ENCODE measurements at places on chromosomes 12 and 14.

DNA sequence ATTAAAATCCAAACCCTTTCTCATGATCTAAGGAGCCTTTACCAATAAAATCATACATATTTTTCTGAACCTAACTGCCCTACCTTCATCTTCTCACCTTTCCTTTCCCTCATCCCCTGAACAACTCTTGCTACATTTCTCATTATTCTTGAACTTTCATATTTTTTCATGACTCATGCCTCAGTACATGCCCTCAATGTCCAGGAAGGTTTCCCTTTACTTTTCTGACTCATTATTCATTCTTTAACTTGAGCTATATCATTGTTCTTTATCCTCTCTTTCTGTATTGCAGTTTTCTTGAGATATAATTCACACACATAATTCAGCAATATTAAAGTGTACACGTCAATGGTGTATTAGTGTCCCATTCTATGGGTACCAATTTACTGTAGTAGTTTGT is 231.0 kb downstream of the ALG10B start:
- no peak for DNase-seq

GRCh38 chr12:110743571-110744093 is 941 bp upstream of the PPP1CC start:
- DNase-seq = no peak

GRCh38 chr14:37056473-37056872 is 115.9 kb downstream of the SLC25A21 start:
- DNase-seq = no peak

DNA sequence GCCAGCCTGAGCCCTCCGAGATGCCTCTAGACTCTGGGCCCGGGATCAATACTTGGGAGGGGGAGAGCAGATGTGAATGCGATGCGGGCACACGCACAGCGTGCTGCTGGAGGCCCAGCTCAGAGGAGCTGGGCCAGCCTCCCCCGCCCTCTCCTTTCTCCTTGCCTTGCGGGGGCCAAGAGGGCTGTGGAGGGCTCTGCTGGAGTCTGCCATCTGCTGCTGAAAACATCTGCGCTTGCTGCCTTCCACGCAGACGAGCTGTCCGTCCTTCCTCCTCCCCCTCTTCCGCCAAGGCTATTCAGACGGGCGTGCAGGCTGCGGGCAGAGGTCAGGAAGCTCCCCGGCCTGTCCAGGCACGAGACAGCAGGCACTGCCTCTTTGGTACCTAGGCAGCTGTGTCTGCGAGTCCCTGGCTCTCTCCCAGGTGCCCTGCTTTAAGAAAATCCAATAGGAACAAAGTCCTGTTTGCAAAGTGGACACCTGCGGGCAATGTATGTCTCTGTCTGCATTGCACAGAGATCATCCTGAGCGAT is 75.2 kb downstream of the SPRING1 start:
- peak; percentile 50 for DNase-seq

GRCh38 chr12:22787557-22787956 is 162.6 kb downstream of the ETNK1 start:
- no peak for DNase-seq

- DNase-seq = no peak
Measured at GRCh38 chr12:12209043-12209442, 57.8 kb downstream of the LRP6 start.

DNA sequence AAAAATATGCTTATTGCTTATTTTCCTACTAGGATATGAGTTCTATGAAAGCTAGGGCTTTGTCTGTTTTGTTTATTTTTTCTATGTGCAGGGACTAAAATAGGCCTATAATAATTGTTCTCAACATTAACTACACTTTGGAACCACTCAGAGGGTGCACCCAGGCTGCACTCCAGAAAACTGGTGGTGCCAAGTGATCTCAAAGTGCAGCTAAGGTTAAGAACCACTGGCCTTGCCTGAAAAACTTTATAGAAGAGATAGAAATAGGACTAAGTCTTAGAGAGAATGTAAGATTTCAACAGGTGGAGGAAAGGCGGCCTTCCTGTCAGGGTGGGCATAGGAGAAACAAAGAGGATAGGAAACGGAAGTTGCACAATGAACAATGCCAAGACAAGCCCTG is 37.7 kb upstream of the NR1H4 start:
- no peak for DNase-seq

DNA sequence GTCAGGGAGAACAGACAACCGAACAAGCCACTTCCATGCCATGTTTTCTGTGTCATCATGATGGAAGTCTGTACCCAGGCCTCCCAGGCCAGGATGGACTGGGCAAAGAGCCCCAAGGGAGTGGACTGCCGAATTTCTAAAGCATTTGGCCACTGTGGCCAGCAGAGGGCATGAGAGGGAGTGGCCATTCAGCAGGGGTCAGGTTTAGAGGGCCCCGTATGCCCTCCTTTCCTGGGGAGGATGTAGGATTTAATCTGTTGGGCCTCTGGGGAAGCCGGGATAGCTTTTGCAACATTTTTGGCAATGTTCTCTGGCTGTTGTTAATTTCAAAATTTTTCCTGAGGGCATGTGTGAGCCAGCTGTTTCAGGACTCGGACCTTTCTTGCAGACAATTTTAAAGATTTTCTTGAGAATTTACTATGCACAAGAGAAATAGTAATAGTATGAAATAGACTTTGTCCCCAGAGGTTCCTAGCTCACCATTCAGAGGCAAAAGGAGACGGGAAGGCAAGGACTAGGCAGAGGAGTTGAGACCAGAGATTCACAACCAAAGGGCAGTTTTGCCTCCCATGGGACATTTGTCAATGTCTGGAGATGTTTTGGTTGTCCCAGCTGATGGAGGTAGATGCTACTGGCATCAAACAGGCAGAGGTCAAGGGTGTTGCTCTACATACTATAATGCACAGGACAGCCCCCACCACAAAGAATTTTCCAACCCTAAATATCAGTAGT is 18.0 kb downstream of the ACACB start:
- DNase-seq = no peak

DNA sequence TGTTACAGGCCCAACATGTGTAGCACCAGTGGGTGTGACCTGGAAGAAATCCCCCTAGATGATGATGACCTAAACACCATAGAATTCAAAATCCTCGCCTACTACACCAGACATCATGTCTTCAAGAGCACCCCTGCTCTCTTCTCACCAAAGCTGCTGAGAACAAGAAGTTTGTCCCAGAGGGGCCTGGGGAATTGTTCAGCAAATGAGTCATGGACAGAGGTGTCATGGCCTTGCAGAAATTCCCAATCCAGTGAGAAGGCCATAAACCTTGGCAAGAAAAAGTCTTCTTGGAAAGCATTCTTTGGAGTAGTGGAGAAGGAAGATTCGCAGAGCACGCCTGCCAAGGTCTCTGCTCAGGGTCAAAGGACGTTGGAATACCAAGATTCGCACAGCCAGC is 8.6 kb downstream of the BCL2L14 start:
- DNase-seq = no peak

DNA sequence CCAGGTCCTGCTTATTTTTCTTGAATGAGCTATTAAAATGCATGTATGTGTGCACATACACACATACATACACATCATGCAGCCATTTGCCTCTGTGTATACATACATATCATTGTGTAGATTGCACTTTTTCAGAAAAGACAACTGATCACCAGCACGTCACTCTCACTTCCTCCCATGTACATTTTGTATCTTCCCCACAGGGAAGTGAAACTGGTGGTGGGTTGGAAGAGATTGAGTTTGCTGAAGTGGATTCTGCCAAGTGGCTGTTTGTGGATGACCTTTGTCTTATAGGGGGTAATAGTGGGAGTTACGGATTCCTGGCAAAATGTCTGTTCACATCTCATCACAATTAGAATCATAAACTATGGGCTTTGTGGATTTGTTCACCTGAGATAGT is 448.6 kb downstream of the RAD51B start:
- no peak for DNase-seq

DNA sequence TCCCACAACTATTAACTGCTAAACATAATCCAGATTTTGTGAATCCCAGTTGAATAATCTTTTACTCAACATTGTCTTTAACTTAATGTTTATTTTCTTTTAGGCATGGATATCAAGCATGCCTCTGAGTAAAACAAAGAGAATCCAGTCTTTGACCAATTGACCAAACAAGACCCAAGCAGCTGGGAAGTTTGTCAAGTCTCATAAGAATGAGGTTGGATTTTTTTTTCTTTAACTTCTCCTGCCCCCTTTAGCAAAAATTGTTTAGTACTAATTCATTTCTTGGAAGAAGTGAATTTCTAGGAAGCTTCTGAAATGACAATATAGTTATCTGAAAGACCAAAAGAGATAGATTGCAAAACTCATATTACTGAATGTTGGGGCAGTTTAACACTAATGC is 89.9 kb downstream of the OTOGL start:
- no peak for DNase-seq

- no peak for DNase-seq
Measured at GRCh38 chr12:123767613-123768012, 5.5 kb downstream of the DNAH10 start.

DNA sequence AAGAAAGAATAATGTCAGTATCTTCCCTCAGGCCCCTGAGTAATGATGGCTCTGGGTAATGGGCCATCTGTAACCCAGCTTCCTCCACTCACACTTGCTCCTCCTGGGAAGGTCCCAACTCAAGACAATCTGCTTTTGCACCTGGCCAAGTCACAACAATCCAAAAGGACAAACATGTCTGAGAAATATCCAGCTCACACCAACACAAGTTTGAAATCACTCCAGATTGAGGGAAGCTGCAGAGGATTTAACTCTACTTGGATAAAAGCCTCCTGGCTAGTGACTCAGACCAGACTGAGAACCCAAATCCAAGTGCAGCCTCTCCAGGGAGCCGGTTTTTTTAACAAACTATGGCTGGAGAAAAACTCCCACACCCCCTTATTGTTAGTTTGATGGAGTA is 34.2 kb downstream of the RTRAF start:
- no peak for DNase-seq

- DNase-seq = no peak
Measured at GRCh38 chr12:95337146-95337545, 119.5 kb downstream of the VEZT start.

- no peak for DNase-seq
Measured at GRCh38 chr14:78509516-78509915, 339.3 kb downstream of the NRXN3 start.

GRCh38 chr12:1436015-1436414 is 158.4 kb downstream of the FBXL14 start:
- DNase-seq = no peak

- peak; percentile 8 for DNase-seq
Measured at GRCh38 chr12:12384571-12385340, 27.9 kb downstream of the BORCS5 start.

- DNase-seq = no peak
Measured at GRCh38 chr14:89249972-89250654, 166.9 kb downstream of the FOXN3 start.

DNA sequence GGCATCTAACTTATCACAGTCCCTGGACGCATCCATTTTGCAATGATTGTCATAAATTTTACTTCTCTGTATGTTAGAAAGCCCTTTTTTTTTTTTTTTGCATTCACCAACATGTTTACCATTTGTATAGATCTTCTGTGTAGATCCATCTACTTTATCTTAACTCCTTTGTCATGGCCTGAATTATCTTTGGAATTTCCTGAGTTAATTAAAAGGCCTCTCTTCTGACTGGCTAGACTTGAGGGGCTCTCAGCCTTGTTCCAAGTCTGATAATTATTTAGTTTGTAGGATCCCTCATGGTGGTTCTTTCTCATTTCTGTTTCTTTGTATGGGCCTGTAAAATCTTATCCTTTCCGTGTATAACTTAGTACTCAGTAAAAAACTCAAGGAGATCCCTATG is 387.0 kb downstream of the C12orf50 start:
- DNase-seq = no peak

- DNase-seq = no peak
Measured at GRCh38 chr14:76115010-76115422, 36.7 kb upstream of the GPATCH2L start.

DNA sequence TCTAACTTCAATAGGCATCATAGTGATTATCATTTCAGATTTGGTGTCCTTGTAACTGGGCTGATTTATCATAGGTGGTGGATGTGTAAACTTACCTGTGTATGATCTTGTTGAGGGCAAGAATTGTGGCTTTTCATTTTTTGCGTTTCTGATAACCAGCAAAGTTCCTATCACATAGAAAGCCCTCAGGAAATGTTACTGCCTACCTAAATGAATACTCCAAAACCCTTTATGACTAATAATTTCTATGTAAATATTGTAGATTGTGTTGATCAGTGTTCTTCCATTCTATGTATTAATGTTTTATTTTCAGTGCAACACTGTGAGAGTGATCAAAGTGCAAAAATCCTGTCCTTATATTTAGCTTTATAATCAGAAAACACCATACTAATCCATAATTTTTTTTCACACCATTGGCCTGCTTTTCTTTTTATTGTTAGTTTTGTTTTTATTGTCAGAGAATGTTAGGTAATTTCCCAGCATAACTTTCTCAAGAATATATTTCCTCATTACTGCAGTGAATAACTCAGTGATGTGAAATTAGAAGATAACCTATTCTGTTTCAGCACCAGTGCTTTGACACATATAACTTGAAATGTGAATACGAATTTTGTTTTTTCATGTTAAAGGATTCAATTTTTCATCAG is 94.1 kb downstream of the GPHN start:
- DNase-seq = no peak

DNA sequence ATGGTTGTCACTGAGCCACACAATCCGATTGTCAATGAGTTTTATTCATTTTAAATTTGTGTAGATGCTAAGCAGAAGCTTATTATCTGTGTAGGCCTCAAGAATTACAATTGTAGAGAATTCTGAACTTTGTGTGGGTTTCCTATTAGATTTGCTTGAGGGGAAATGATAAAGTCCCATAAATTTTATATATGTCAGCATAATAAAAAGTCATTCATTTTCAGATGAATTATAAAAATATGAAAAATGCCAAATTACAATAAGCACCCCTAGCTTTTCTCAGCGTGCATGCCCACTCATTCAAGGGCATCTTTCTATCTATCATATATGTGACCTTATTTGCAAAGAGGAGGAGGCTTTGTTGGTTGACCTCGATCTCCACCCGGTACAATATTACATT is 1041.1 kb upstream of the FOXG1 start:
- DNase-seq = no peak

- DNase-seq = no peak
Measured at GRCh38 chr14:100025111-100025510, 40.1 kb upstream of the EVL start.

GRCh38 chr12:74349925-74350324 is 187.7 kb upstream of the ATXN7L3B start:
- no peak for DNase-seq

- no peak for DNase-seq
Measured at GRCh38 chr12:80142640-80143039, 43.3 kb downstream of the OTOGL start.

GRCh38 chr14:68527329-68527851 is 265.5 kb downstream of the ZFP36L1 start:
- no peak for DNase-seq

DNA sequence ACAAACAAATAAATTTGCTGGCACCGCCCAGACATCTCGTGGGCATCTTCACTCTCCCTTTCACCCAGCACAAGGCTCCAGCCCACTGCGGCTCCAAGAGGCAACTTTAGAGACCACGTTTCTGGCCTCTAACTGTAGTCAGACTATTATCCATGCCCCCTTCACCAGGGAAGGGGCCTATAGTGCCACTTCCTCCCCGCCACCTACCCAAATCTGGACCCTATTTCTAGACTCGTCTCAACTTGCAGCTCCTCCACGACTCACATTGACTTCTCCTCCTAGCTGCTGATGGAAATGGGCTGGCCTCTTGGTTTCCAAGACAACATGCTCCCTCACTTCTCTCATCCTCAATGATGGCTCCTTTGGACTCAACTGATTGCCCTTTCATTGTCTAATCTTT is 12.3 kb downstream of the KRT1 start:
- DNase-seq = no peak

GRCh38 chr12:51721282-51721940 is 127.1 kb downstream of the FIGNL2 start:
- no peak for DNase-seq

Measured in NCI-H1092 treated with DMSO at 0.1 percent for 48 hours (cell line).